ENCODE measurements at places on chromosomes 4 and X. TPM values are rescaled to one million over a fixed set of nuclear protein-coding genes. Genes with fewer than 3 reads are reported as not detected.

The PCDH11X gene
- total RNA-seq: not detected

The TBC1D9 gene
- 51.6 TPM for total RNA-seq

The OTUD6A gene
- total RNA-seq: not detected

The ATP7A gene
- total RNA-seq: 9.8 TPM

The TMPRSS11B gene
- not detected for total RNA-seq

The CASK gene
- total RNA-seq: 49.6 TPM
